ENCODE measurements at places on chromosomes 7 and 10. TPM values are rescaled to one million over a fixed set of nuclear protein-coding genes. Genes with fewer than 3 reads are reported as not detected.

DNA sequence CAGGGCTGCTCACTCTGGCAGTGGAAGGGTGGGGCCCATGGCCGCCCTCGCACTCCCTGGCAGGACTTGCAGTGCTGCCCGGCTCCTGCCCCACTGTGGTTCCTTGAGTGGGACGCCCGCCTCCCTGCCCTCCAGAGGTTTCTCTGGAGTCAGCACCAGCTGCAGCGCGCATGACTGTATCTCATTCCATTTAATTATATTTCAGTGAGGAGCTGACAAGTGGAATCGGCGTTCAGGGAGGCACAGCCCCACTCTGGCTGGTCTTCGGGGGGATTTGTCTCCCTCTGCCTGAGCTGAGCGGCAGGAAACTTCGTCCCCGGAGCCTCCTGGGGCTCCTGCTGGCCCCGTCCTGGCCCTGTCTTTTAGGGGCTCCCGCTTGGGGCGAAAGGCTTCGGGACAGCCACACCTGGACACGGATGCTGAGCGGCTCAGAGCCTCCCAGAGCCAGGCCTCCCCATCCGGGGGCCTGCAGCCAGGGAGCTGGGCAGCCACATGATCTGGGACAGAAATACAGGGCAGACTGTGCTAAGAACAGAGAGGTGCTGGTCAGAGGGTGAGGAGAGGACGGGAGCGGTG is 75.3 kb upstream of the NKX6-2 start:
- no peak for DNase-seq

GRID2IP gene
- 0.11 TPM for polyA plus RNA-seq

TRIL gene
- 2.0 TPM for polyA plus RNA-seq

C10orf53 gene
- not detected for polyA plus RNA-seq

KCP gene
- 1.6 TPM for polyA plus RNA-seq

Data from cardiac muscle cell (in vitro differentiated cells and primary cell).